ENCODE measurements at places on chromosomes 4 and X.

GRCh38 chrX:137031039-137031438 is 2.8 kb downstream of the GPR101 start:
- DNase-seq = no peak

DNA sequence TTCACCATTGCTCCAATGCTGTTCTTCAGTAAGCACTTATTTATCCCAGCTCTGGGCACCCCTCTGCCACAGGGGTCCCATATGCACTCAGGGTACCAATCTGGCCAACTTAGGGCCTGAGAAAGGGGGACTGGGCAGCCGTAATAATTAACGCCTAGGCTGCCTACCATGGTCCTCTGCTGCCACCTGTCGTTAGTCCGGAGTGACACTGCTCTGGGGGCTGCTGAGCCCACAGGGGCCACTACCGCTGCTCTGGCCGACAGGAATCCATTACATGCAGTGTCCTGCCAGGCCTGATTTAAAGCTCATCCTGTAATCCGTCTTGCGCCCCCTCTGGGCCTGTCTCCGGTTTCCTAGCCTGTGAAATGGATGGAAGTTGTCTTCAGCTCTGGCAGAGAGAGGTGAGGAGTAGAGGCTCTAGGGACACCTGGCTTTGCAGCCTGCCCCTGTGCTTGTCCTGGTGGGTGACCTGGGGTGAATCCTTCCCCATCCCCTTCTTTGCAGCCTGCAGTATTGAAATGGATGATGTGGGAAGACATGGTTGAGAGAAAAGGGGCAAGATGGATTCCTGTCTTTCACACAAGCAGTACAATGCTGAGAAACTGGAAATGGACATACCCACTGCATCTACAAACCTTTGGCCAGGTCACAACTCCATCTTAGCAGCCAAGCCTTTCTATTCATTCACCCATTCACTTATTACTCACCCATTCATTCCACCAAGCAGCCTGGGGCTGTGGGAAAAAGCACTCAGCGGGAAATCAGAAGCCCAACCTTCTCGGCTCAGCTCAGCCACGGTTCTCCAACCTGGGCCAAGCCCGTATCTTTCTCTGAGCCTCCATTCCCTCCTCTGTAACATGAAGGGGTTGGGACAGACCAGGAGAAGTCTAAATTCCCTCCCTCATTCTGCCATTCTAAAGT is 116.3 kb upstream of the NALF2 start:
- peak; percentile 7 for DNase-seq

DNA sequence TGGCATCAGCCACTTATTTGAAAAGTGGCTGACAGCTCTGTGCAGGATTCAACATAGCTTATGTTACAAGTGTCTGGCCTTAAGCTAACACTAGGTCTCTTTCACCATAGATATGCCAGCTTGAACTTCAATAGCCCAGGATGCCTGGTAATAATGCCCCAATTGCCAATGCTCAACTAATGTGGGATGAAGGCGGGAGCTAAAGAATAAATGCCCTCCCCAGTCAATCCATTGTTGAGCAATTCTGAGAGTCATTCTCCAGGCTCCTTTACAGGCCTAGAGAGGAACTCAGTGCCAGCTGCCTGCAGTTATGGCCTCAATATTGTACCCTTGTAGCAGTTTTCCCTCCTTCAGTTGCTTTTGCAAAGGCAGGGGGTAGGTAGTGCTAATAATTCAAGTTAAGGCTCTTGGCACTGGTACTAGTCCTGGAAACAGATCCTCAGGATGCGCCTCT is 460.2 kb downstream of the GABRG1 start:
- DNase-seq = no peak

DNA sequence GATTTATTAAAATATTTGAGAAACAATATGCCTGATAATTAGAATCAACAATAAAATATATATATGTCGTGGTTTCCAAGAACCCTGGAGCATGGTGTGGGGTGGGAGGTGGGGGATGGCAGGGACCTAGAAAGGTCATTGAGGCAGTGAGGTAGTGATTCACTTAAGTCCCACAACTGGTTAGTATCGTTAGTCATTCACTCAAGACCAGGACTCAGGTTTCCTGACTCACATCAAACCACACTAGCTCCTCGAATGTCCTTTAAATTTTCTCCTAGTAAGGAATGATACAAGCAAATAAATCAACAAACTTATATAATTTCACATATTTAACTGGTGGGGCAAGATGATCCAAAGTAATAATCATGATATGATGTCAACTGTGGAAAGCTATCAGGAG is 158.8 kb upstream of the AADAT start:
- no peak for DNase-seq

DNA sequence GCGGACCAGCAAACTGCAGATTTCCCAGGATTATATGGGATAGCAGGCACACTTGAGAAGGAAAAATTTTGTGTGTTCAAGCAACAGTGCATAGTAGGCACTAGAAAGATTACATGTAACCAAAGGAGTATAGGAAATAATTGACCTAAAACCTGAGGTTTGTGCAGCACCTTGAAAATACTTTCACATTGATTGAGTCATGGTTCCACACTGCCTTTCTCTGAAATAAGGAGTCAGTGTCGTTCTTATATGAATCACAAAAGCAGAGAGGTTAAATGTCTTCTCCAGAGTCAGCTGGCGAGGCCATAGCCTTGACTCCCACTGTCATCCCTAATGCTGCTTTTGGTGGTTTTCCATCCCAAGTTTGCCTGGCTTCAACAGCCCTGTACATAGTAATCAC is 138.9 kb downstream of the SOWAHB start:
- no peak for DNase-seq

GRCh38 chr4:42460043-42460442 is 62.8 kb downstream of the SHISA3 start:
- no peak for DNase-seq

- DNase-seq = no peak
These were observed 24.0 kb downstream of the BTC start for GRCh38 chr4:74770226-74770910.

GRCh38 chrX:1392376-1393068 is 609 bp upstream of the SLC25A6 start:
- DNase-seq = no peak

DNA sequence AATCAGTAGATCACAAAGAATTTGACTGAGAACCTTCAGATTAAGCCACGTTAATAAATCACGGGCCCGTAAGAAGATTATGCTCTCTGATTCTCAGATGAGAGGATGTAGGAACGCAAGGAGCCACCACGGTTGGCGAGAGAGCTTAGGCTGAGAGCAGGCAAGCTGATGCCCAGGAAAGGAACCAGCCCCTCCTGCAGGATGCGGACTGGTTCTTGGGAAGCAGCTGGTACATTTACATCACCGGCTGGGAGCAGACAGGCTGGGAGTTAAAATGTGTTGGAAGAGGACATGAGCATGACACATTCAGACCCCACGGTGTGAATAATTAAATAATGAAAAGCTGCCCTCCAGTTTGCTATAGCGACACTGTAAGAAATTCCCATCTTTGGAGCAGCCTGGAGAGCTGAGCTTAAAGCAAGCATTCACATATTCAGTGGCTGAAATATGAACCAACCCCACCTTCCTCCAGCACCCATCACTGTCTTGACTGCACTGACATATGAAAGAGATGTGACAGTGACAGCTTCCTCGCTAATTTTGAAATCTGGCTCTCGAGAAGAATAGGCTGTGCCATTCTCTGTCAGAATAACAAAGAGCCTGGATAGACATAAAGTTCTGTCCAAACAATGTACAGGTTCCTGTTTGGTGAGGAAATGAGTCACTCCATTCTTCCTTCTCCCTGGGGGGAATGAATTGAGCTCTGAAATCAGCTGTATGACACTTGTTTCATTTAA is 33.1 kb downstream of the LNX1 start:
- no peak for DNase-seq

DNA sequence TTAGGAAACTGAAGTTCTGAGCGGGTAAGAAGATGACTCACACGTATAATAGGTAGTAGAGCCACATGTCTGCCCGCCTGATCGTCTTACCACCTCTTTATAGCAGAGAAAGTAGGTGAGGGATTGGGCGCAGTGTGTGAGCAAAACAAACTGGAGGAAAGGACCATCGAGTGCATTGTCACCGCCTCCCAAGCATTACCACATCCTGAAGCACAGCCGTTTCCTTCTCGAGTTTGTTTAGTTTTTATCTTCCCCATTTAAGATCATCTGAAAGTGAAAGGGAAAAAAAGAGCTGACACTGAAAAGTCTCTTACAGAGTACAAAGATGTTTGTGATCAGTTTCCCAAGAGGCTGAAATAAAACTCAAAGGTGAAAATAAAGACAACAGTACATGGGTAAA is 14.8 kb downstream of the PDK3 start:
- DNase-seq = peak; percentile 67

- no peak for DNase-seq
These were observed 89.3 kb downstream of the MAD2L1 start for GRCh38 chr4:119977076-119977940.

- no peak for DNase-seq
These were observed 8.7 kb upstream of the PDHA2 start for GRCh38 chr4:95831166-95831565.
